ENCODE measurements at places on chromosomes 6 and 20.

GRCh38 chr6:89834884-89835792 is 5.5 kb downstream of the CASP8AP2 start:
- no peak for DNase-seq

GRCh38 chr20:53130795-53131194 is 158.6 kb downstream of the TSHZ2 start:
- no peak for DNase-seq

- no peak for DNase-seq
Observed at GRCh38 chr6:21634582-21634981, 41.0 kb downstream of the SOX4 start.

DNA sequence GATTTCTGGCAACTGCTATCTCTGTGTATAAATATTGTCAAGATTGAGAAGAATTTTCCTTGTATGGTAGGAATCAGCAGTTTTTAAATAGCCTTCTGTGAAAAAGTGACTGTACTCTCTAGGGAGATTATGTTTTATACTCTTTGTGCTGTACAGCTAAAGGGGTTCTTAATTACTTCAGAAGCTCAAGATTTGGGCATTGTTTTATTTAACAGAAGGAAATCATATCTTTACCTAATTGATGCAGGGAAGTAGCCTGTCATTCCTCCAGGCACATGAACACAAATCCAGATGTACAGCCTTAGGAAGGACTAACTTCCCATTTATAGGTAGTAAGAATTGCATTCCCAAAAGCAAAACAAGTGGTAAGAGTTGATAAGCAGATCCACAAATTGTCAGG is 1.3 kb downstream of the CALHM5 start:
- no peak for DNase-seq

GRCh38 chr20:25047766-25048165 is 10.2 kb downstream of the ACSS1 start:
- no peak for DNase-seq

GRCh38 chr6:88538130-88538706 is 372.1 kb upstream of the CNR1 start:
- DNase-seq: no peak

DNA sequence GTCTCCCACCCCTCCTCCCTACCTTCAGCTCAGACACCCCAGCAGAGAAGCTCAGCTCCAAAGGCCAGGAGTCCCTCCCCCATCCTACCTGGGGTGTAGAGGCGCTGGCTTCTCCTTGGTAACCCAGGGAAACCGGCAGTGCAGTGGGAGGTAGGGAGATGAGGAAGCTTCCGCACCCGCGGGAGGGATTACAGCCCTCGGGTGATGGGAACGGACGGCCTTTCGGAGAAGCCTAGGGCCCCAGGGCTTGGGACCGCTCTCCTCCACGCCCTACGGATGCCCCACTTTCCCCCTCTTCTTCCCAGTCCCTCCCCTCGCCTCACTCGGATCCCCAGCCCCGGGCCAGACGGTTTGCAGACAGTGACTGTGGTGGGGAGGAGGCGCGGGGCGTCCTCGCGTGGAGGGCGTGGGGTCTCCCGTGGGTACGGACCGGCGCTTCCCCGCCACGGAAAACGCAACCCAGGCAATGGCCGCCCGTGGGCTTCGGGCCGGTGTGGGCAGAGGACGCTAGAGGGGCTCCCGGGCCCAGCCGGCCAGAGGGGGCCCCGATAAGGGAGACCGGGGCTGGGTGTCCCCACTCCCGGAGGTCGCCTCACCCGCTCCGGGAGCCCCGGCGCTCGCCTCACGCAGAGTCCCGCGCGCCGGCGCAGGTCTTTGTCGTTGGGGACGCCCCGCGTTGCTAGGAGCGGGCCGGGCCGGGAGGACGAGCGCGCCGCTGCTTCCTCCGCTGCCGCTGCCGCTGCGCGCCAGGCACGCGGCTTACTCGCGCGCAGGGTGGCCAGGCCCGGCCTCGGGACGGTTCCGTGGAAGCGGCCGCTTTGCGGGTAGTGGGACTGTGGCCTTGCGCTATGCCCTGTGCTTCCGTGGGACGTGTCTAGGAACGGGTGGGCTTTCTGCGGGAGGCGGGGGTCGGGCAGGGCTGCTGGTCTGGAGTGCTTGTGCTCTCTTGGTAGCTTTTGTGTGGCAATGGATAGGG is 15.8 kb downstream of the AARS2 start:
- DNase-seq: no peak

Data from stimulated activated CD4-positive, alpha-beta T cell treated with anti-CD3 and anti-CD28 coated beads, TNF-alpha, amount 100 ng/mL, for 48 hours (primary cell).